HCEC 1CT (cell line): ENCODE measurements at places on chromosomes 3 and 15.

GRCh38 chr3:108305484-108306172 lies 9.3 kb downstream of the HHLA2 start:
- no peak for DNase-seq

GRCh38 chr3:105490045-105490444 lies 123.3 kb downstream of the ALCAM start:
- DNase-seq: no peak

- DNase-seq: no peak
Observed at GRCh38 chr3:143286392-143287010, 166.9 kb downstream of the CHST2 start.

GRCh38 chr3:59280113-59280512 lies 230.3 kb upstream of the CFAP20DC start:
- no peak for DNase-seq

GRCh38 chr3:150106740-150107428 lies 136.2 kb upstream of the PFN2 start:
- DNase-seq: peak; percentile 91

DNA sequence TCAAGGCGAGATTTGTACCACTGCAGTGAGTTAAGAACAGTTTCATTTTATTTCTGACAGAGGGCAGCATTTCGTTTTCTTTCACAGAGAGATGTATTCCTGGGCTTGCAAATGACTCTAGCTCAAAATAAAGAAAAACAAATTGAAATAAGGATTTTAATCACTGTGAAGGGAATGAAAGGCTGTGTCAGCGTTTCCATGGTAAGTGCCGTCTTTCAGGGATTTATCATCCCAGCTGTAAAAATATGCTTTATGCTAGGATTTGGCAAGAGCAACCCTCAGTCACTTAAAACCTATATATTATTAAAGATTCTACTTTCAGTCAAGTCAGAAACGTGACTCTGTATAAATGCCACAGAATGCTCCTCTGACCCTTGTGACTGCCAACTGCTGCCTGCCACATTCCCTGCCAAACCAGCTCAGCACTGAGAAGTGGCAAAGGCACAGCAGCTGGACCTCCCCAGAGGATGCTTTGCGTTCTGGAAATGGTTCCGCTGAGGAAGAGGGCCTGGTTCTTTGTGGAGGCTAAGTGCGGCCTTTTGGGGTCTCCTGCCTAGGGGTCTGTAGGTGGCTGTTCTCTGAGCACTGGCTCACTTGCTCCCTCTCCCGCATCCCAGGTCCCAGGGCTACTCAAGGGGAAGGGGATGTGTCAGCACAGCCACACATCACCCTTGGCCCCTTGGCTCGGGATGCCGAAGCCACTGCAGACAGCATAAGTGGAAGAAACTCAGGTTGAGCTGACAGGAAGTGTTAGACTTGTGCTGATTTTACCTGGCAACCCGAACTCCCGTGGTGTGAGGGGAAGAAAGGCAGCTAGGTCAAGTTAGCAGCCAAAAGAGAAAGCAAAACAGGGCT lies 56.6 kb upstream of the POMGNT2 start:
- DNase-seq: peak; percentile 78

- peak; percentile 14 for DNase-seq
Observed at GRCh38 chr3:197000211-197000610, 29.4 kb downstream of the MELTF start.

GRCh38 chr15:27638958-27639357 lies 460.2 kb downstream of the OCA2 start:
- no peak for DNase-seq

- DNase-seq: no peak
Observed at GRCh38 chr15:64791401-64791800, 16.0 kb upstream of the RBPMS2 start.
